ENCODE measurements at places on chromosomes 13 and 19.

GRCh38 chr19:16638666-16639065 lies 10.7 kb upstream of the MED26 start:
- DNase-seq, result no peak

DNA sequence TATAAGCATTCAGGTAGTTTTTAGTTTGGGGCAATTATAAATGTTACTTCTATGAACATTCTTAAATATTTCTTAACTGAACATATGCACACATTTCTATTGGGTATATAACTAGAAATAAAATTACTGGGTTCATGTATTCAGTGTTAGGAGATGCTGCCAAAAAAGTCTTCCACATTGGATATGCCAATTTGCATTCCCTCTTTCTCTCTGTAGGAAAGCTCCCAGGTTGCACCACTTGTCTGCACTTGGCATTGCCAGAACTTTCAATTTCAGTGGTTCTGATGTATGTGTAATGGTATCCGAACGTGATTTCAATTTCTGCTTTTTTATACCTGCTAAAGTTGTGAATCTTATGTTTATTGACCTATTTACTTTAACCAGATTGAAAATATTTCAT lies 972.1 kb upstream of the PRR20A start:
- no peak for DNase-seq

- no peak for DNase-seq
These were observed 67.0 kb downstream of the ABCC4 start for GRCh38 chr13:95234242-95234641.

DNA sequence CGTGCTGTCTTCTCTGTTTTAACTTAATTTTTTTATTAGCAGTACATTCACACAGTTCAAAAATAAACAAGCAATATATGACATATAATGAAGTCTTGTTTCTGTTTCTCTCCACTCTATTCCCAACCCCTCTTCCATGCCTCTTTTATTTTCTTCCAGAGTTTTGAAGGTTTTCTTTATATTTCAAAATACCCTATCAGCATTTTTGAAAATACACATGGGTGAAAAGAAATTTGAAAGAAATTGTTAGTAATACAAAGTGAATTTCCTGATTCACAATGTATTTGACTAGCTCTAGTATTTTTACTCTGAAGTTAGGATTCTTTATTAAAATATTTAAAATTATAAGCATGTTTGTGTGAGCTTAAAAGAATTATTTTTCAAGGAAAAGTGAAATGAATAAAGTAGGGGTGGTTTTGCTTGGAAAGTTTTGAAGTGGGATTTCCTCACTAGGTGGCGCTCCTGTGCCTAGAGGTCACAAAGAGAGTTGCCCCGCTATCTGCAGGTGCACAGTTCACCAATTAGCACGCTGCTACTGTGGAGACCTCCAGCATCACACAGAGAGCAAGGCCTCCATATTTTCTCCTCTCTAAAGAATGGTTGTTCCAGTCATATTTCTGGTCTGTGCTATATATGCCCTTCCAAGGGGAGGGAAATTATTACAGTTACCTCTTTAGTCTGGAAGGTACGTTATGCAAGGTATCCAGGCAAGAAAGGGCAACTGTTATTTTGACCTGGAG lies 37.6 kb downstream of the SOX21 start:
- DNase-seq, result peak; percentile 64

GRCh38 chr13:97339988-97340749 lies 93.8 kb upstream of the RAP2A start:
- no peak for DNase-seq

DNA sequence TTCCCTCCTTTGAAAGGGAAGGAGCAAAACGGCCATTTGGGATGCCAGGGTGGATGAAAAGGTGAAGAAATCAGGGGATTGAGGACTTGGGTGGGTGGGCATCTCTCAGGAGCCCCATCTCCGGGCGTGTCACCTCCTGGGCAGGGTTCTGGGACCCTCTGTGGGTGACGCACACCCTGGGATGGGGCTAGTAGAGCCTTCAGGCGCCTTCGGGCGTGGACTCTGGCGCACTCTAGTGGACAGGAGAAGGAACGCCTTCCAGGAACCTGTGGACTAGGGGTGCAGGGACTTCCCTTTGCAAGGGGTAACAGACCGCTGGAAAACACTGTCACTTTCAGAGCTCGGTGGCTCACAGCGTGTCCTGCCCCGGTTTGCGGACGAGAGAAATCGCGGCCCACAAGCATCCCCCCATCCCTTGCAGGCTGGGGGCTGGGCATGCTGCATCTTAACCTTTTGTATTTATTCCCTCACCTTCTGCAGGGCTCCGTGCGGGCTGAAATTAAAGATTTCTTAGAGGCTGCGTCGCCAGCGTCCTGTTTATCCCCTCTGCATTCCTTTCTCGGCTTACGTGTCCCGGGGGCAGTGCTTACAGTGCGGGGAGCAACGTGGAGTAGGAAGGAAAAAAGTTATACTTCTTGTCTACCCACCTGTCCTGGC lies 15.2 kb upstream of the S1PR4 start:
- DNase-seq, result peak; percentile 77

GRCh38 chr13:106500445-106500844 lies 35.0 kb downstream of the EFNB2 start:
- no peak for DNase-seq

GRCh38 chr13:36345438-36346221 lies 564 bp downstream of the SPART start:
- DNase-seq, result peak; percentile 41

DNA sequence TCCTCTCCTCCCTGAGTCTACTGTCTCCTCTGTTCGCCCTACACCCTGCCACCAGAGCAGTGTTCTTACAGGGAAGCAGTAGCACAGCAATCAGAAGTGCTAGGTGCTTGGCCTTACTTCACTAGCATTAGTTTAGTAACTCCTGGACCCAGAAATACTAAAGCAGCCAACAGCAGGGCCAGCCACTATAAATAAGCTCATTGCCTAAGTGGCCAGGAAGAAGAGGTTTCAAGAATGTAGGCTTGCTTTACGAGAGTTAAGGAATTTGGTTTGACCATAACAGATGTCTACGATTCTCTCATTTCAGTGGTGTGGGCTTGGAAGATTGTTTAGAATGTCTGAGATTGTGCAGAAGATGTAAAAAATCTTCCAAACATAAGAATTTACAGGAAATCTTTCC lies 103.3 kb downstream of the ZAR1L start:
- DNase-seq, result no peak

DNA sequence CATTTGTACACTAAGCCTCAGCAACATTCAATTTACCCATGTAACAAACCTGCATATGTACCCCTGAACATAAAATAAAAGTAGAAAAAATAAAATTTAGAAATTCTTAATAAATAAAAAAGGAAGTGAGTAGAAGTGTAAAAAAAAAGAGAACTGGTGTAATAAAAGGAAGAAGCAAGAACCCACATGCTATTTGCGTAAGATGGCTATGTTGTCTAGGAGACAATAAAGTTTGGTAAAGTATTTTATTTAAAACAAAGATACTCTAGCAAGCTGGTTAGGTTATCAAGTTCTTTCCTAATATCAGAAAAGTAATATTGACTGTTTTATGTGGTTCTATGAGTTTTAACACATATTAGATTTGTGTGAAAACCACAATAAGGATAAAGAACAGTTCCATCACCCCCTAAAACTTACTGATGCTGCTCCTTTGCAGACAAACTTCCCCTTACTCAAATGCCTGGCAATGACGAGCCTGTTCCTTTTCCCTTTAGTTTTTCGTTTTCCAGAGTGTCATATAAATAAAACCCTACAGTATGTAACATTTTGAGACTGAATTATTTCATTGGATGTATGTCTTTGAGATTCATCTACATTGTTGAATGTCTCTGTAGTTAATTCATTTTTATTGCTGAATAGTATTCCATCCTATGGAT lies 98.9 kb downstream of the TNFSF13B start:
- no peak for DNase-seq

- no peak for DNase-seq
These were observed 18.3 kb upstream of the SLC1A6 start for GRCh38 chr19:14997981-14998380.

DNA sequence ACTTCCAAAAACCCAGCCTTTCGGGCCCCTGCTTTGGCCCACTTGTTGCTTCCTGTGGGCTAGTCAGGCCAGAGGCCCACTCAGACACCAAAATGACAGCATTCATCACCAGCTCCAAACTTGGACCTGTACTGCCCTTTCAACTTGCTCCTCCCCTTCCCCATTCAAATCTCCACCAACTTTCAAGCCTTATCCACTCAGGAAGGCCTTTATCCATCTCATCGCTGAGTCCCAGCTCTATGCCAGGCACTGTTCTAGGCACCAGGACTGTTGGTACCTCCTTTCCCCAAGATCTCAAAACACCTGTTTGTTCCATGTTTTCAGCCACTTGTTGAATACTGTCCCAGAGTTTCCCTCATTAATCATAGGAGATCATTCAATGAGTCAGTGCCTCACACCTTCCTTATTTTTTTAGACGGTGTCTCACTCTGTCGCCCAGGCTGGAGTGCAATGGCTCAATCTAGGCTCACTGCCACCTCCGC lies 1011.4 kb downstream of the UQCRFS1 start:
- no peak for DNase-seq

- DNase-seq, result no peak
These were observed at the start of gene LCP1 for GRCh38 chr13:46181840-46182490. Gene LCP1, minus strand, starts transcription at chr13:46182177. Its CDS starts 22,515 bp downstream, at chr13:46159662.

GRCh38 chr19:43779820-43780219 lies 953 bp downstream of the KCNN4 start:
- DNase-seq, result no peak

DNA sequence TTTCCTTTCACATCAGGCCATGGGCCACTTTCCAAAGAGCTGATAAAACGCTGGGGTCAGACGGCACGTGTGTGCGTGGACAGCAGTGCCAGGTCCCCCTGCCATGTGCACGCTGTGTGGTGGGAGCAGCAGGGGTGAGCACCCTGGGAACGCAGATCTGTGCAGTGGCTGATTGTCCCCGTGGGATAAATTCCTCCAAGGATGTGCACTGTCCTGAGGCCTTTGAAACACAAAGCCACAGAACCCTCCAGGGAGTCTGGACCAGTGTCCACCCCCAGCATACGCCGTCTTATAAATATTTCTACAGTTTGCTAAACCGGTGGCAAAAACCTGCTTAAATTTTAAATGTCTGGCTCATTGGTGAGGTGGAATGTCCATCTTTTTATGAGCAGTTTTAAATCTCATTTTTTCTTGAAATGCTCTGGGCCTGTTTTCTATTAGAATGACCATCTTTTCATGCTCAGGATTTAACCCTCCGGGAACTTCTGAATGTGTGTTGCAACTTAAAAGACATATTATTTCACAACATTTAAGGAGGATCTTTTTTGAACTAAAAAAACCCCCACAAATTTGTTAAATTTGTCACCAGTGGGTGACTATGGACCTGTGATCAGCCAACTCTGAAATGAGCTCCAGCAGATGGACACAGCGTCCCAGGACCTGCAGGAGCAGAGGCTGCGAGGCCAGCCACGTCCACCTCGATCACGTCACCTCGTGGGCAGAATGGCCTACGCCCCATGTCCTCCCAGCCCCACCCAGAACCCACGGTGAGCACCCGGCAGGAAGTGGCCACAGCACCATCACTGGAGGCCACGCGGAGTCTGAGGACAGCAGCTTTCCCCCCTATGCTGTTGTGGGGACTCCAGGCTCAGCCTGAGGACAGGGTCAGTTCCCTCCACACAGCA lies 68.6 kb downstream of the RASA3 start:
- DNase-seq, result no peak

- no peak for DNase-seq
These were observed 1.1 kb downstream of the GYS1 start for GRCh38 chr19:48991873-48992580.

- DNase-seq, result no peak
These were observed 14.0 kb upstream of the TBC1D4 start for GRCh38 chr13:75495938-75496337.

All from glutamatergic neuron (in vitro differentiated cells).